Mammary epithelial cell (primary cell): ENCODE measurements at places on chromosomes 1 and 21.

- DNase-seq = no peak
Observed at GRCh38 chr1:2433936-2434655, 21.7 kb upstream of the PEX10 start.

DNA sequence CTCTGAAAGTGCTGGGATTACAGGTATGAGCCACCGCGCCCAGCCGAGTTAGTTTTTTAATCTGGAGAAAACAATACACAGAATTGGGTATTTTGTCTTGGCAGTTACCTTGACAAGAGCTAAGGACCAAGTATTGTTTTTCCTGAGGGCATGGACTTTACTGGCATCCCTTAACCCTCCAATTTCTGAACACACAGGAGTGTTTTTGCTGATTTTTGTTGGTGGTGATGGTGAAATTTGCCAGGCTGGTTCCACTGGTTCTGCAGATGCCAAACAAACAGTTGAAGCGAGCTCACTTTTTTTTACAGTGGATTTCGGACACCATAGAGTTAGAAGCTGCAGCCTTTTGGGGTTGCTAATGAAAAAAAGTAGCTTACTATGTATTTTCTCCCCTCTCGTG, 37.2 kb upstream of the SH3D21 start:
- DNase-seq = no peak

DNA sequence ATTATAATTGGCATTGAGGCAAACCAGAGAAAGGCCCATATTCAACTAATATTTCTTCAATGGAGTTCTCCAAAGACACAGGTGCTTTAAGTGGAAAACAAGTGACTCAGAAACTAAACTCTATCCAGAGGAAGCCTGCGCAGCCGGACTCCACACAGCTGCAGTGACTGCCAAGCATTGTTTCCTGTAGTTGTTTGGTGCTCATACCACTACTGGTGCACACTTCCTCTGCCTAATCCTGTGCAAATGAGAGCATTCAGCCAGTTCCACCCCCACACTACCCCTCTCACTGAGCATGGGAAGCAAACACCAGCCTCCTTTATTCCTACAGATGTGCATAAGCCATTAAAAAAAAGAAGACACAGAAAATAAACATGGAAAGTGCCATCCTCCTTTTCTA, 102.9 kb downstream of the VAV3 start:
- DNase-seq = no peak

GRCh38 chr1:14704846-14705245, 106.4 kb downstream of the KAZN start:
- DNase-seq = peak; percentile 79

DNA sequence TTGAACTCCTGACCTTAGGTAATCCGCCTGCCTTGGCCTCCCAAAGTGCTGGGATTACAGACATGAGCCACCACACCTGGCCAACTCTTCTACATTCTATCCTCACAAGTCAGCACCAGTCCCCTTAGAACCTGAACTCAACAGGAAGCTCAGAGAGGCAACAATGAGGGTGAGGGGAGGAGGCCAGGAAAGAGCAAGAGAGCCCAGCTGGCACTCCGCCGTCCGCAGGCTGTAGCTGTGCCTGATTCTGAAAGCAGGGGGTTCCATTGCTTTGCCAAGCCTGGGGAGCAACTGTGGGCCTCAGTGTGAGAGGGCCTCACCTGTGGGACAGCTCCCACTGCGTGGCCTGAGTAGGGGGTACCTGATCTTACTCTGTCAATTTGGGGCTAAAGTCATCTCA, 18.7 kb downstream of the STK40 start:
- no peak for DNase-seq

DNA sequence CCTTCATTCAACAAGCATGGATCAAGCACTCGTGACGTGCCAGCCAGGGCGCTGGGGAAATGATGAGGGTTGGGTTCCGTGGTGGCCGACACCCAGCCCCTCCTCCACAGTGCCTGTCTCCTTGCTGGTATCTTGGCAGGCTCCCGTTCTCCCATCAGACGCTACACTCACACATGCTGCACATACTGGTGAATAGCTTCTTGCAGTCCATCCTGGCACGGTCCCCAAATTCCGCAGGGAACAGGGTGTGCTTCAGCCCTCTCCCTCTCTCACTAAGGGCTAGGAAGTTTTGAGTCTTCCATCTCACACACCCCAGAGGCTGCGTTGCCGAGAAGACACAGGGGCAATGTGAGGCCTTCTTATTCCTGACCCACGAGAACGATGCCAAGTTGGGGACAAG, 10.1 kb upstream of the MEF2D start:
- DNase-seq = no peak

GRCh38 chr1:90186506-90187322, 191.8 kb downstream of the ZNF326 start:
- DNase-seq = no peak

DNA sequence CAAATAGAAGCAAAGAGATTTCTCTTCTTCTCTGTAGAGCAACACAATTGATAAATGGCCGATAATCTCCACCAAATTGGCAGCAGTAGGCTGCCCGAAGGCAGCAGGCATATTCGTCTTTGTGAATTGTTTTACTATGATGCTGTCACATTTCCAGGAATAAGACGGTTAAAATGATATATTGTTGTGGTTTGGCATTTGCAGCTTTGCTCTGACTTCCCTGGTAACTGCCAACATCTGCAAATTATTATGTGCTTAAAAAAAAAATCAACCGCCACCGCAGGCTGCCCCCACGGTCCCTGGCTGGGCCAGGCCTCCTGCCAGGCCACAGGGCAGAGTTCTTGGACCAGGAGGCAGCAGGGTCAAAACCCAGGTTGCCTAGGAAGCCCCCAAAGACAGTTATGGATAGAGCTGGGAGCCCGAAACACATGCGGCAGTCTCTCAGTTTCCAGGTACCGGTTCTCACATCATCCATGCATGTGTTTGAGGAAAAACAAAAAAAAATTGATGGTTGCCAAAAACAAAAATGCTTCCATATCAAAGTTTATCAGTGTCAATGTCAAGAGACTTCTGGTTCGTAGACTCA, 179.3 kb downstream of the ETS2 start:
- peak; percentile 43 for DNase-seq

- no peak for DNase-seq
Observed at GRCh38 chr1:235287208-235287882, 40.6 kb downstream of the ARID4B start.

GRCh38 chr1:203166192-203166940, 9.3 kb downstream of the MYBPH start:
- DNase-seq = no peak

GRCh38 chr1:110224240-110224995, 14.3 kb downstream of the KCNC4 start:
- DNase-seq = no peak

DNA sequence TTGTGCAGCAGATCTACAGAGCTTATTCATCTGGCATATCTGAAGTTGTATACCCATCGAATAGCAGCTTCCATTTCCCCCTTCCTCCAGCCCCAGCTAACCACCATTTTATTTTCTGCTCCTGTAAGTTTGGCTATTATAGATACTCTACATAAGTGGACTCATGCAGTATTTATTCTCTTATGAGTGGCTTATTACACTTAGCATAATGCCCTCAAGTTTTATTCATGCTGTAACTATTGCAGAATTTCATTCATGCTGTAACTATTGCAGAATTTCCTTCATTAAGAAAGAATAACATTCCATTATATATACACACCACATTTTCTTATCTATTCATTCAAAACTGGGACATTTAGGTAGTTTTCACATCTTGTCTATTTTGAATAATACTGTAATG, 30.5 kb upstream of the IFI16 start:
- DNase-seq = no peak

DNA sequence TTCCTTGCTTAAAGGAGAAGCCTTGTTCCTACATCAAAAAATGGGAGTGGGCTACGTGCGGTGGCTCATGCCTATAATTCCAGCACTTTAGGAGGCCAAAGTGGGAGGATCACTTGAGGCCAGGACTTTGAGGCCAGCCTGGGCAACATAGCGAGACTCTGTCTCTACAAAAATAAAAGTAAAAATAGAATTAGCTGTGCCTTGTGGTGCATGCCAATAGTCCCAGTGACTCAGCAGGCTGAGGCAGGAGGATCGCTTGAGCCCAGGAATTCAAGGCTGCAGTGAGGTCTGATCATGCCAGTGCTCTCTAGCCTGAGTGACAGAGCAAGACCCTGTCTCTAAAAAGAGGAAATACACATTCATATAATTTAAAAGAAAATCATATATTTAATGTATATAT, 127.1 kb downstream of the C1orf21 start:
- peak; percentile 42 for DNase-seq

DNA sequence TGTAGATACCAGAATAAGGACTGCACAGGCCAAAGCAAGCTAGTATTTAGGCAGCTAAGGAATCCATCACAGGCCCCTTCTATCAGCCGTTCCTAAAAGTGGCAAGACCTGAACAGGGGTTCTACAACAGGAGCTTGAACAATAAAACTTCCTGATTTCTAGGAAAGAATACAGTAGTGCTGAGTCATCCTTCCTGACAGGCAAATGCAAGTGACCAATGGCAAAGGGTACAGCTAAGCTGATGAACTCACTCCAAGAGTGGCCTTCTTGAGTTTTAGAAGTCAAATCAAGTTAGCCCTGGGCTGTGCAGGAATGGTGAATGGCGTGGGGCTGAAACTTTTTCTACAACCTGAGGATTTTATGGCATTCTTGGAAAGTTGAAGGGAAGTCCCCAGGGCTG, 112.9 kb downstream of the GREM2 start:
- no peak for DNase-seq

DNA sequence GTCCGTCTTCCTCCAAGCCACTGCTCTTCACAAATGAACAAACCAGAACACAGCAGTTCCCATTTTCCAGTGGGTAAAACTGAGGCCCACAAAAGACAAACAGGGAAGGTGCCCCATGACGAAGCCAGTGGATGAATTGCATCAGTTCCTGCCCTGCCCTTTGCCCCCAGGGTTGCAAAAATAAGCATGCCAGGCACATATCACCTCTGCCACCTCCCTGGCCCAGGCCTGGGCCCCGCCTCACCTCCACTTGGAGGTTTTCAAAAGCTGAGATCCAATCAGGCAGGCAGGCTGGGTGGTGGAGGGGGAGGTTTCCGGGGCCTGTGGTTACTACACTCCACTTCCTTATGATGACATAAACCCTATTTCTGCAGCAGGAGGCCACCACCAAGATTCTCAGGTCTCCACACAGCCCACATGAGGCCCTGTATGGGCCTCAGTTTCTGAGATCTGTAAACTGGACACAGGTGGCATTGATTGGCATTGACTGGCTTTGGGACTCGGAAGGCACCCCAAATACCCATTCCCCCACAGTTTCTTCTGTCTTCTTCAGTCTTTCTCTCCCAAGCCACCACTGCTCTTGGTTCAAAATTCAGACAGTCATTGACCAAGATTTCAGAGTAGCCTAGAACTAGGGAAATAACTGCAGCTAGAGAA, 4.1 kb downstream of the KIF21B start:
- peak; percentile 25 for DNase-seq

DNA sequence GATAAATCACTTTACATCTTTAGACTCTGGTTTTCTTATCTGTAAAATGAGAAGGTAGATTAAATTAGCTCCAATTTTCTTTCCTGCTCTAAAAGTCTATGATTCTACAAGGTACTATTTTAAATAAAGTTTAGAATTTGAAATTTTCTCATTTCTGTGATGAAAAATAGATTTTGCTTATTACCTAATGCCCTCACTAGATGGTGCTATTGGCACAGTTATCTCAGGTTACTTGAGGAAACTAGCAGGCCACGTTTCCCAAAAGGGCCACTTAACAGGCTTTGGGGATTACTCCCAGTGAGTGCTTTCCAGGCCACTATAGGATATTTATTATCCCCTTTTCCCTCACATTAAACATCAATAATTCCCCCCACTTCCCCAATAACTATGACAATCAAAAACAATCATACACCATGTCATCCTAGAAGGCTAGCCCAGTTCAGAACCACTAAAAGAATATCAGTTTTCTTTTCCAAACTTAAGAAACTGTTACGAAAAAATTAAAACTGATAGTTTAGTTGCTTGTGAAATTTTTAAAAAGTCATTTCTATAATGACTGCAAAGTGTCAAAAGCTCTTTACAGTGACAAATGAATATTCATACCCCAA, 30.6 kb downstream of the OMA1 start:
- DNase-seq = peak; percentile 51

DNA sequence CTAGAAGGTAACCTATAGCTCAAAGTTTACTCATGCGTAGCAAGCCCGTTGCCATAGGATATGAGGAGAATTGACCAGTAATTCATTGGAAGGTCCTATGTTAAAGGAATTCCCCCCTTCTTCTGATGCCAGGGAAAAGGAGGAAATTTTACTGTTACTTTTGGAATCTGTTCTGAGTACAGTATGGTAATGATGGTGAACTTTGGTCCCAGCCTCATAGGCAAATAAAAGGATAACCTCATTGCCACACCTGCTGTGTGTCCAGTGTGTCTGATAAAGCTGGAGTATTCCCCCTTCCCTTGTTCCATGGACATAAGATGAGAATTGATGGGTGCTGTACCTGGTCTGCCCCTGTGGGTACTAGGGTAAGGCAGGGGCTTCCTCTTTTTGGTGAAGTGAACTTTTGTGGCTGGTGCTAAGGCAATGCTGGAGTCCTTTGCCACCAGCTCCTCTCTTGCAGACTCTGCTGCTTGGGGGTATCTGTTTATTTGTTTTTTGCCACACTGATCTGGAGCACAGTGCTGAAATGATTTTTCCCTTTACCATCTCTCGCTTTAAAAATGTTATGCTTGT, 22.2 kb downstream of the MPZ start:
- no peak for DNase-seq

GRCh38 chr1:33314416-33314815, 6.5 kb downstream of the A3GALT2 start:
- DNase-seq = no peak

GRCh38 chr21:32726839-32727686, 750 bp downstream of the SYNJ1 start:
- DNase-seq = peak; percentile 29

DNA sequence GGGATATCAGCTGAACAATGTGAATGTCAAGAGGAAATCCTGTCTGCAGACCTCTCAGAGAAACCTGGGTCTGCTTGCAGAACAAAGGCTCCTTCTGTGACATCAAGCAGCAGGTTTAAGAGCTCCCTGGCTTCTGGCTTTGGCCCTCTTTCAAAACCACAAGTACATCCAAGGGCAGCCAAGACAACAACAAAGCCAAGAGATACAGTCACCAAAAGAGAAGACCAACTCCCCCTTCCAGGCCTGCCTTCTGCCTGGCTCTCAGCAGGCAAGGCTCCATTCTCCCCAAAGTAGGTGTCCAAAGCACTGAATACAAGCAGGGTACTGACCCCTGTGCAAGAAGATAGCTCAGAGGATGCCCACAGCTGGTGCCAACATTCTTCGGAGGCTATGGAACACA, 11.5 kb downstream of the BCAR3 start:
- DNase-seq = peak; percentile 82
